ENCODE measurements at places on chromosomes 2 and 18.
A peak's percentile ranks its signal among the peaks of the same experiment; 100 is the strongest.

GRCh38 chr2:199382091-199382490, 75.6 kb downstream of the SATB2 start:
- no peak for DNase-seq

DNA sequence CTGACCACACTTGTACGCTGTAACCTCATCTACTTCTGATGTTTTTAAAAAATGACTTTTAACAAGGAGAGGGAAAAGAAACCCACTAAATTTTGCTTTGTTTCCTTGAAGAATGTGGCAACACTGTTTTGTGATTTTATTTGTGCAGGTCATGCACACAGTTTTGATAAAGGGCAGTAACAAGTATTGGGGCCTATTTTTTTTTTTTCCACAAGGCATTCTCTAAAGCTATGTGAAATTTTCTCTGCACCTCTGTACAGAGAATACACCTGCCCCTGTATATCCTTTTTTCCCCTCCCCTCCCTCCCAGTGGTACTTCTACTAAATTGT, 2.1 kb downstream of the RHOB start:
- no peak for DNase-seq

DNA sequence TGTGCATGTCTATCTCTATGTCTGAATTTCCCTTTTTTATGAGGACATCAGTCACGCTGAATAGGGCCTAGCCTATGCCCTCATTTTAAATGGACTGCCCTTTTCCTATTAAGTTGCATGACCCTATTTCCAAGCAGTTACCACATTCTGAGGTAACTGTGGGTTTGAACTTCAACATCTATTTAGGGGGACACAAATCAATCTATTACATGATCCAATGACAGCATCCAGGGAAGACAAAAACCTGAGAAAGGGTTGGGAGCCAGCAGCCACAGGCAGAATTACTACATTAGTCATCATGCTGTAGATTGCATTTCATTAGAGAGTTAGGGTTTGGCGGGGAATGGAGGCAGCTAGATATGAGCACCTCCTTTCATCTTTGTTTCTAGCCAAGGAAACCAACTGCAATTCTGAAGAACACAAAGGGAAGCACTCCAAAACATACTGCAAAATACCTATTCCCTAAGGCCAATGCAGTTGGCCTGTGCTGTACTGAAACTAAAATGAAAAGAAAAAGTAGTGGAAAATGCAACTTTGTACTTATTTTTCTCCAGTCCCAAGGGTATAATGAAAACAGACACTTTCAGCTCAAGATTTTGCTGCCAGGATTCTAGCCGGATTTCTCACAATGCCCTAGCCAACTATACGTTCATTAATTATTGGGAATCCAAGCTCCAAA, 40.4 kb upstream of the C1D start:
- DNase-seq = no peak

DNA sequence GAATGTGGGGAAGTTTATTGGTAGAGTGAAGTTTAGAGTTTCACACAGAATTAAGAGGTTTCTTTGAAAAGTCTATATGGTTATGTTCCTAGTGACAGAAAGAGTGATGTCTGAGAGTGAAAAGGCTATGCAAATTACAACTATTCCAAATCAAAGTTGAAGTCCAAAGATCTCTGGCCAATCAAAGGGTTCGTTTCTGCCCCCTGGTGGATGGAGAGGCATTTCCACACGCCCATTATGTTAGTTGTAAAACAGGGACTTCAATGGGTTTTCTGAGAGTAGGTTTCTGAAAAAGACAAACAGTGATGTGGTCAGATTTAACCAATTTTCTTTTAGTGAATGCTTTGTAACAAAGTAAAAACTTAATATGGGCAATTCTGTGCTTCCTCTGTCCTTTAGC, 441.5 kb upstream of the POU3F3 start:
- DNase-seq = no peak

DNA sequence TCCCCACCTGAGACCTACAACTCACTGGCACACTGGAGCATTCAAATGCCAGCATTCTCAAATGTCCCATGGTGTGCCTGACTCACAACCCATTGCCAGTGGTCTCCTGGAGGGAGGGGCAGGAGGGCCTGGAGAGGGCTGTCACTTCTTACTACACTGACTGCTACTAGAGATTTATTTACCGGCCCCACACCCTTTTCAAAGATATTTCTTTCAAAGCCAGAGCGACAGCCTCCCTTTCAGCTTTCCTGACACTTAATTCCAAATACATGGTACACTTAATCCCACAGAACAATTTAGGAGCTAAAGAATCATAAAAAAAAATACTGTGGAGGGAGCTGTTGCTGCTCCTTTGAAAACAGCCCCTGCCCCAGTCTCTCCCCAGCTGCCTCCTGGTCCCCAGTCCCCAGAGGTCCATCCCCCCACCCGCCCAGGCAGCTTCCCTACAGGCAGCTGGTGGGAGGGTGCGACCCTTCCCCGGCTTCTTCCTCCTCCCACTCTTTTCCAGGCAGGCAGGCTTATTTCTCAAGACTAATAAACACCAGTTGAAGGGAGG, 129.1 kb upstream of the SMAD2 start:
- no peak for DNase-seq

GRCh38 chr18:66124394-66124793, 373.6 kb downstream of the CDH7 start:
- no peak for DNase-seq

DNA sequence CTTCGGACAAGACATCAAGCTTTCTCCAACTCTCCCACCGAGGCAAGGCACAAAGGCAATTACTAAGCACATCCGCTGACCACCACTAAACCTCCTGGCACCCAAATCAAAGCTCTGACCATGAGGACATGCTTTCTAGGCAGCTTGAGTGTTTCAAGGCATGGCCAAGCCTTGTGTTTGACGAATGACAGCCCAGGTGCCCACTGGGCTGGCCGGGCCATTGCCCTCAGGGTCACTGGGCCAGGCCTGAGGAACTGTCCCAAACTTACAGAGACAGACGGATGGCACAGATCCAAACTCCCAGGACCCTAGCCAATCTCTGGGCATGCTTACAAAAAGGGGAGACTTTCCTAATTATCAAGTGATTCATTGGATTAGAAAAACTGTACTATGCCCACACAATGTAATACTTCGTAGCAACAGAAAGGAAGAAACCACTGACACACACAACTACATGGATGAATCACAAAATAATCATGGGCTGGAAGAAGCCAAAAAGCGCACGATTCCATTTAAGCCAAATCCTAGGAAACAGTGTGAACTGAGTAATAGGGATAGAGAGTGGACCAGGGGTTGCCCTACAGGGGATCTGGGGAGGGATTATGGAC, 20.2 kb downstream of the CRACDL start:
- DNase-seq = no peak

GRCh38 chr2:217806482-217806765, 196.4 kb downstream of the TNS1 start:
- DNase-seq = no peak

GRCh38 chr2:173205375-173205774, 129.7 kb downstream of the MAP3K20 start:
- DNase-seq = no peak

GRCh38 chr18:23258566-23259469, 123.5 kb downstream of the CABLES1 start:
- DNase-seq = no peak

- no peak for DNase-seq
Observed at GRCh38 chr2:120719491-120719890, 16.2 kb upstream of the GLI2 start.

GRCh38 chr2:98378196-98378595, 31.9 kb downstream of the CNGA3 start:
- no peak for DNase-seq

GRCh38 chr18:10558243-10558966, 32.6 kb downstream of the NAPG start:
- DNase-seq = no peak

DNA sequence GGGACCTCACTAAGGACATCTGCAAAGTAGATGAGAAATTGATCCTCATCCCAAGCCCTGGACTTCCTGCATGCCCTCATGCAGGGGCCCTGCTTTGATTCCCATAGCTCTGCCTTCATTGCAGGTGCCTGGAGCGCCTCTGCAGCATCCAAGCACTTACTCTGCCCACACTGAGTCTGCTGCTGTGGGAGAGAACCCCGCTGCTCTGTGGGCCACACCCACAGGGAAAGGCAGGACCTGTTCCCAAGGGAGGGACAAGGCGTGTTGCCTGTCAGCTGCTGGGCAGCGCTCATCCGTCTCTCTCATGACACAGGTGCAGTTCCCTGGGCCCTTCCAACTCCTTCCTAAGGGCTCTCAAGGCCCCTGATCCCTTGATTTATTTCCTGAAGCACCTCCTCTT, 266.8 kb upstream of the SMIM21 start:
- no peak for DNase-seq

DNA sequence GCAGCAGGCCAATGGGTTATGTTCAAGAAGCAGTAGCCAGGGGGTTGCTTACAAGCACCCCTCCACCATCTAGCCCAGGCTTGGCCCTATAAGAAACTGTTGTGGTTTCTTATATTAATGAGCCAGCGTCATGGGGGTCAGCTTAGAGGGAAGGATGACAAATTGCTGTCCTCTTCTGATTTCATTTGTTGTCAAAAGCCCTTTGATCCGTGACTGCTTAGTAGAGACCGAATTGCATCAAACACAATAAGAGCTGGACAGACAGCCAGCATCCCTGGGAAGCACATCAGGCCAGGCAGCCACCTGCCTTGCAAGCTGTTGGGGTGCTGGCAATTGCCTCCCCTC, 206.6 kb upstream of the SETBP1 start:
- no peak for DNase-seq

GRCh38 chr2:1651121-1652033, 92.9 kb downstream of the PXDN start:
- no peak for DNase-seq

GRCh38 chr2:191245869-191246531, 796 bp downstream of the MYO1B start:
- DNase-seq = no peak

- no peak for DNase-seq
Observed at GRCh38 chr2:73893764-73894474, 1.1 kb downstream of the ACTG2 start.

DNA sequence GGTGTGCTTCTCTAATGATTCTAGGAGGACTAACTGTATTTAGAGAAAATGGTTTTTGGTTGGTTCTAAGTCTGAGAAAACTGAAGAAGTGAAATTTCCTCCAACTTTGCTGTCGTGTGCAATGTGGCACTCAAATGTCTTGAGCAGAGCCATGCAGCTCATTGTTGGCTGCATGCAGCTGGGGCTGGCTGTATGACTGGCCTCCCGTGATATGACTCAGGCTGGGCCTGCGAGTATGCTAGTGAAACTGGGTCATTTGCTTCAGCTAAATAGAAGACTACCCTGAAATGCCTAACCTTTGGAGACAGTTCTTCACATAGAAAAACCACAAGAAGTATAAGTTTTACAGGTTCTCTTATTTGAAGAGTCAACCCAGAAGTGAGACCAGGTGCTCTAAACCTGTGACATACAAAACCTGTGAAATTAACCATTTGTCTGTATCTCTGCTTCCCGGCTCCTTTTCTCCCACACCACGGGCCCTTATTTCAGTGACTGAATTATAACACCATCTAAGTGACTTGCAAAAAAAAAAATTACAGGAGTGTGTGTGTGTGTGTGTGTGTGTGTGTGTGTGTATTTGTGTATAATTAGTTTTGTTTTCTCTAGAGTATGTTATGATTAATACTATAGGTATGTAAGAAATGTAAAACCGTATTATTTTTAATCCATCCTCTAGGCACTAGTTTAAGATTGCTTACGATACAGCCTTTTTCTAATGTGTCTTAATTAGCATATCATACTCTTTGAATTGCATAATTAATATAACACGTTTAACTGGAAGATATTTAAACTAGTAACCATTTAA, 15.9 kb downstream of the POLI start:
- no peak for DNase-seq

- no peak for DNase-seq
Observed at GRCh38 chr2:85741833-85742455, 11.8 kb upstream of the ATOH8 start.

GRCh38 chr18:25057491-25058050, 294.4 kb downstream of the ZNF521 start:
- DNase-seq = no peak

DNA sequence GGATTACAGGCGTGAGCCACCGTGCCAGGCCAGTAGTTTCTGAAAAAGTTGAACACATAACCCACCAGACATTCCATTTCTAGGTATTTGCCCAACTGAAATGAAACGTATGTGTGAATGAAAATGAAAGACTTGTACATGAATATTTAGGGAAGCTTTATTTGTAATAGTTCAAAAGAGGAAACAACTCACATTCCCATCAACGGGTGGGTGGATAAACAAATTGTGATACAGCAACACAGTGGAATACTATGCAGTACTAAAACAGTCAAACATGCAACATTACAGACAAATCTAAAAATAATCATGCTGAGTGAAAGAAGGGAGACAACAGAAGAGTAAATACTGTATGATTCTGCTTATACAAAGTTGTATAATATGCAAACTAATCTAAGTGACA, 46.8 kb downstream of the TMEM131 start:
- no peak for DNase-seq

- peak; percentile 4 for DNase-seq
Observed at GRCh38 chr2:25558262-25558661, 115.1 kb downstream of the DTNB start.

GRCh38 chr2:16630463-16630862, 35.2 kb downstream of the CYRIA start:
- DNase-seq = no peak

GRCh38 chr2:217033186-217033585, 173.3 kb upstream of the TNP1 start:
- DNase-seq = no peak

DNA sequence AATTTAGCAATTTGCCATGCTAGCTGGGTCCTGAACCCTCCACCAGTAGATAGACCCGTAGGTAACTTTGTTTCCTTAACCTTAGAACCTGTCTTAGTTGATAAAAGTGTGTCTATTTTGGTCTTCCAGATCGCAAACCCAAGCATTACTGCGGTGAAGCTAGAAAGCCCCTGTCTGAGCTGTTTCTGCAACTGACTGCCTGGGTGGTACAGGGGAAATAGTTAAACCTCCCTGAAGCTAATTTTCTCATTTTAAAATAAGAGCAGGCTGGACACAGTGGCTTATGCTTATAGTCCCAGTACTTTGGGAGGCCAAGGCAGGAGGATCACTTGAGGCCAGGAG, 101.7 kb upstream of the MSH2 start:
- no peak for DNase-seq

GRCh38 chr2:46431481-46432235, 47.7 kb upstream of the TMEM247 start:
- no peak for DNase-seq

All from stimulated activated CD8-positive, alpha-beta memory T cell treated with anti-CD3 and anti-CD28 coated beads, Interleukin-2, amount 100 ng/mL, for 1 hour (primary cell).